HS-27A (cell line): ENCODE measurements at places on chromosomes 3 and 15.

DNA sequence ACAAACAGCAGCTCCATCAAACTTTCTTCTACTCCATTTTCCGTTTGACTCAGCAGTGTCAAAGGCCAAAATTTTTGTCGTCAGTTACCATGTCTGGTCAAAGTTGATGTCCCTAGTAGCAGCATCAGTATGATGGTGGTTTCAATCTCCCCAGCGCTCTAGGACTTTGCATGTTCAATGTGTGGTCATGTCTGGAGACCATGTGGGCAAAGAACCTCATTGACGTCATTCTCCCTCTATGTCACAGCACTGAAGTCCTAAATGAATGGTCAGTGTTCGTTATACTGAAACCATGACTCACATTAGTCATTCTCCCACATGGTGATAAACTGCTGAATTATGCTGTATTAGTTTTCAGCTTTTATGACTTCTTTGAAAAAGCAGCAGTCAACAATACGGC lies 23.2 kb downstream of the SHC4 start:
- DNase-seq, result peak; percentile 91

- no peak for DNase-seq
Observed at GRCh38 chr3:184563561-184563925, 2.0 kb downstream of the EPHB3 start.

DNA sequence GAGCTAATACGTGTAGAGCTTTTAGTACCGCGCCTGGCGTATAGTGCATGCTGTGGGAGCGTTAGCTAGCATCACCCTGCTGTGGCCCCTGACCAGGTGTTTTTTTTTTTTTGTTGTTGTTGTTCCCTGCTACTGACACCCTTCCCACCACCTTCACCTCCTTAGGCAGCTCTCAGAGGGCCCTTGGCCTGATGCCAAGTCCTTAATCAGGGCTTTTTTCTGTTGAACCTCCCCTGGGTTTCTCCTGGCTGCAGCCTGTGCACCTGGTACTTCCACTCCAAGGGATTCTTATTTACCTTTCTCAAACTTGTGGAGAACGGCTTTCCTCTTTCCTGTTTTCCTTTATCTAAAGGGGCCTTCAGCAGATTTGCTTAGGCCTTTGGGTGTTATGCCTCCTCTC lies 53.3 kb downstream of the SLC7A14 start:
- no peak for DNase-seq

- DNase-seq, result no peak
Observed at GRCh38 chr3:190746531-190746930, 116.0 kb downstream of the GMNC start.

DNA sequence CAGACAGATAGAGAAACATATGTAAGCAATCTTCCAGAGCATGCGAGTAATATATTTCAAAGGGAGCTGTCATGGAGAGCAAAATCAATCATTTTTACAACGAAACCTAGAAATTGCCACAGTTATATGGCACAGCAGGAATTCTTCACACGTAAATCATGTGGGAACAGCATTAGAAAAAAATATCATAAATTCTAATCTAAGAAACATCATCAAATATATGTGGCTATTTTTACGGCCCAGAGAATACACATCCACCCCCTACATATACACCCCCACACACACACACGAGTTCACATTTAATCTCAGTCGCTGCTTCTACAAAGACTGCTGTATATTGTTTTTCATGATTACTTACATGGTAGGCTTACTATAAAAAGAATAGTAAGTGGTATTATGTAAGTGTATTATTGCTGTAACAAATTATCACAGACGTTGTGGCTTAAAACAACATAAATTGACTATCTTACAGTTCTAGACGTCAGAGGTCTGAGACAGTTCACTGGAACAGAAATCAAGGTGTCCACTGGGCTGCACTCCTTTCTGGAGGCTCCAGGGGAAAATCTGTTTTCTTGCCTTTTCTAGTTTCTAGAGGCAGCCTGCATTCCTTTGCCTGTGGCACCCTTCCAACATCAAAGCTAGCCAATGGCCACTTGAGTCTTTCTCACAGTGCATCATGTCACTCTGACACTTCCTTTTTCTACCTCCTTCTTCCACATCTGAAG lies 363.3 kb downstream of the ULK4 start:
- DNase-seq, result no peak

DNA sequence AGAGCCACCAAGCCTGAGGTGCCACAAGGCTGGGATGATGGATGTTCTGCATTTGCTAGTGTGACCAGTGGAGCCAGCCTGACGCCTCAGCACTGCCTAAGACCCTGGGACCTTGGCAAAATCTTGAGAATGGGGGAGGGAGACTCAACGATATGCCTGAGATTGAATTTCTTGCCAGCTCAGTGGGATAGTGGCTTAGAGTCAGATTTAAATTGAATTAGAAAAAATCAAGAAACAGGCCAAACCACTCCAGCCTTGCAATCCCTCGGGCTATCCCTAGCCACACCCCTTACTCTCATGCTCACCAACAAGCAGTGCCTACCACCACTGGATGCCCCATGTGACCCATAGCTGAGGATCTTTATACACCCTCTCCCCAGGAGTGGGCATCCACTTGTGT lies 18.7 kb upstream of the PDE8A start:
- no peak for DNase-seq

DNA sequence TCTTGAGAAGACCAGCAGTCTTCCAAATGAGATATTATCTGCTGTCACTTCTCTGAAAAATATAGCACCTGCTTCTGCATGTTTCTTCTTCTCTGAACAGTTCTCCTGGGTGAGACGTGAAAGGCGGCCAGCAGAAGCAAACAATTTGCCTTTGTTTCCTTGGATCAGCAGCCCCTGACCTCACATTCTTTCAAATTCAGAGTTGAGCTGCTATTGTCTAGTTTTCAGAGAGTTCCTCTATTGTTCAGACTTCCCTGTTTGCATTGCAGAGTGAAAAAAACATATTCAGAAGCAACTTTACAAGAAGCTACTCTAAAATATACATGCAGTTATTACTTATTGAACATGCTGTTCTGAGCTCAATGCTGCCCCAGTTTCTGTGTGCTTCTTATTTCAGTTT lies 653.6 kb downstream of the NAALADL2 start:
- DNase-seq, result no peak

DNA sequence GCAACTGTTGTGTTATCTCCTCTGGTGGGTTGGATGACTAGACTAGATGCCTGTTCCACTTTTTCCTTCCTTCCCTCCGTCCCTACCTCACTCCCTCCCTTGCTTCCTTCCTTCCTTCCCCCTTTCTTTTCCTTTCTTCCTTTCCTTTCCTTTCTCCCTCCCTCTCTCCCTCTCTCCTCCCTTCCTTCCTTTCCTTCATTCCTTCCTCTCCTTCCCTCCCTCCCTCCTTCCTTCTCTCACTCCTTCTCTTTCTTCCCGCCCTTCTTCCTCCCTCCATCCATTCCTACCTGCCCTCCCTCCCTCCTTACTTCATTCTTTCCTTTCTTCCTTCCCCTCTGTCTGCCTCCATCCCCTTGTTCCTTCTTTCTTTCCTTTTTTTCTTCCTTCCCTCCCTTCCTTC lies 1045.3 kb downstream of the OTOL1 start:
- no peak for DNase-seq

DNA sequence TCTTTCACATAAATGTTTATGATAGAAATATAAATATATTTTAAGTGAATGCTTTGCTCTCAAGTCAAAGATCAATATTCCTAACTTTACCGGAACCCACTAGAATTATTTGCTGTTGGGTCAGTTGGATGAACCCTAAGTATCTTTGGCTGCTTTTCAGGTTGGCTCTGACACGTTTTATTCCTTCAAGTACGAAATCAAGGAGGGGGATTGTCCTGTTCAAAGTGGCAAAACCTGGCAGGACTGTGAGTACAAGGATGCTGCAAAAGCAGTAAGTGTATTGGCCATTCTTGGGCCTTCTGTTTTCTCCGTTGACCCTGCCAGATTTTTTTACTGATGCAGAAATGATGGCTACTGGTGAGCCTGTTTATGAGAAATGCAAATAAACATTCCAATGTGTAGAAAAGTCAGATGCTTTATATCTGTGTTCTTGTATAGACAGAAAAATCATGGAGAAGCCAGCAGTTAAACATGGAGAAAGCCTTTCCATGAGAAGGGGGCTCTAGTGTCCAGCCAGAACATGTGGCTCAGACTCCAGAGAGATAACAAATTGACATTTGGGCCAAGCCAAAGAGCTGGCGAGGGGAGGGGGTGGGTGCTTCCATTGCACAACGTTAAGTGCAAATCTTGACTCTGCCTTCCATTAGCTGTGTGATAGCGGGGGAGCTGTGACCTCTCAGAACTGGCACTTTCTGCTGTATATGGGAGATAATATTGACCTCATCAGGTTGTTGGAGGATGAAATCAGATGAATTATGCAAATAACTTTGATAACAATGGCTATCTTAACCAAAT lies 3.0 kb downstream of the KNG1 start:
- DNase-seq, result no peak

DNA sequence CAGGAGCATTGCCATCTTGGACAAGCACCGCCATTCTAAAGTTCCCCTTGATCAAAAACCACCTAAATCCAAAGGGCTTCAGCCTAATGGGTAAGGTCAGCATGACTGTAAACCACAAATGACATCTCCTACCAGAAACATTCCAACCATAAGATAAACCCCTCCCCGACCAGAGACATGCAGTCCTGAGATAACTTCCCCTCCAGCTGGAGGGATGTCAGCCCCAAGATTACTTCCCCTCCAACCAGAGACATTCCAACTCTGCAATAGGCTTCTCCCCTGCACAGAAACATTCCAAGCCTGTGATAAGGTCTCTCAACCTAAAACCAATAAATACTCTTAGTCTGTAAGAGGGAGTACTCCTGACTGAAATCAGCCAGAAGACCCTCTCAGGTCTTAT lies 62.7 kb upstream of the DNAJC19 start:
- DNase-seq, result no peak

GRCh38 chr3:14201940-14202684 lies 23.5 kb downstream of the LSM3 start:
- no peak for DNase-seq

- no peak for DNase-seq
Observed at GRCh38 chr15:69692342-69692741, 239.7 kb downstream of the RPLP1 start.

- DNase-seq, result no peak
Observed at GRCh38 chr15:80619680-80620079, 75.4 kb upstream of the ABHD17C start.

GRCh38 chr15:34241376-34242330 lies 16.8 kb downstream of the EMC4 start:
- DNase-seq, result no peak

- DNase-seq, result no peak
Observed at GRCh38 chr3:188391592-188391991, 237.6 kb downstream of the LPP start.

DNA sequence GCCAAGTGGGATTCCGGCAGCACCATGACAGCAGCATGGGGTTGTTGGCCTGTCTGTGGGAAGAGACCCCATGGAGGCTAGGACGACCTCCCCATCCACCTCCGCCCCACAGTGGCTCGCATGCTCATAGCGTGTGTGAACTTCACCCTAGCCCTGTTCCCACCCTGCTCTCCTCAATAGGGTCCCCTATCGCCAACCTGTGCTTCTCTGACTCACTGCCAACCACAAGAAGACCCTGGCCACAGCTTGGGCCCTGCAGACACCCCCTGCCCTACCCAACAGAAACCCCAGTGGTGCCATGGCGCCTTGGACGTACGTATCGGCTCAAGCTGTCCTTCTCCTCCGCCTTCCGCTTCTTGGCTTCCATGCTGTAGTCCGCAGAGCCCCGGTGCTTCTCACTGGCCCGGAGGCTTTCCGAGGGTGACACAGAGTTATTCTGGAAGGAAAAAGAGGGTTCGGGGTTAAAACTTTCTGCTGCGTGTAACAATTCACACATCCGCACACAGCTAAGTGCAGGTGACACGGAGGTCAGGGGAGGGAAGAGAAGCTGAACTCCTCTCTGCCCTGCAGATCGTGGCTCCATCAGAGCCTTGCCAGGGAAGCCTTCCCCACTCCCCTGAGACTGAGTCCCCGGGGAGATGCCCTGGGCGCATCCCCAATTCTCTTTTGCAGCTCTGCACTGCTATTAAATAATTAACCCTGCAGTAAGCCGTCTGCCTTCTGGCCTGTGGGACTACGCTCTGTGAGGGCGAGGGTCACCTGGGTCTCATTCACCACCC lies 37.3 kb downstream of the TLE3 start:
- DNase-seq, result no peak

- no peak for DNase-seq
Observed at GRCh38 chr15:91336687-91337086, 236.6 kb downstream of the SV2B start.

- DNase-seq, result no peak
Observed at GRCh38 chr15:63538876-63539275, 34.5 kb downstream of the USP3 start.

- DNase-seq, result no peak
Observed at GRCh38 chr15:100120111-100120510, 221.7 kb downstream of the ADAMTS17 start.

- DNase-seq, result no peak
Observed at GRCh38 chr3:171936191-171936841, 93.2 kb downstream of the TMEM212 start.

DNA sequence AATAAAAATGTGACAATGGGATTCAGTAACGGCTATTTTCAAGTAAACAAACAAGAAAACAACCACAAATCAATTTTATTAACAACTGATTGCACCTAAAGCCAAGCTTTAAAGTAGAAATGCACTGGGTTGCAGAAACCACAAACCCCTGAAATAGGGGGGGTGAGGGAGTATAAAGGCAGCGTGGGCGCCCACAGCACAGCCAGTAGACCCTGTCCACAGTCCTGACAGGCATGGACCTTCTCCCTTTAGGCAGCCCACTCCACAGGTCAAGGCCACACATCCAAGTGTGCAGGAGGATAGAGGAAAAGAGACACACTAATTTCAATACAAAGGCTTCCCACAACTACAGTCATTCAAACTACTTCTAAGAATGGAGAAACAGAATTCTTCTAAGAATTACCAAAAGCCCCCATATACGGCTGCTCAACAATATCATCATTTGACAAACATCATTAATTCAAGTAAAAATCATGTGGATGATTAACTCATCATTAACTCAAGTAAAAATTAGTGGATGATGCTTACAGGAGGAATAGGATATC lies 48.7 kb downstream of the CHSY1 start:
- DNase-seq, result no peak

GRCh38 chr3:188052169-188053035 lies 101.6 kb upstream of the LPP start:
- no peak for DNase-seq

DNA sequence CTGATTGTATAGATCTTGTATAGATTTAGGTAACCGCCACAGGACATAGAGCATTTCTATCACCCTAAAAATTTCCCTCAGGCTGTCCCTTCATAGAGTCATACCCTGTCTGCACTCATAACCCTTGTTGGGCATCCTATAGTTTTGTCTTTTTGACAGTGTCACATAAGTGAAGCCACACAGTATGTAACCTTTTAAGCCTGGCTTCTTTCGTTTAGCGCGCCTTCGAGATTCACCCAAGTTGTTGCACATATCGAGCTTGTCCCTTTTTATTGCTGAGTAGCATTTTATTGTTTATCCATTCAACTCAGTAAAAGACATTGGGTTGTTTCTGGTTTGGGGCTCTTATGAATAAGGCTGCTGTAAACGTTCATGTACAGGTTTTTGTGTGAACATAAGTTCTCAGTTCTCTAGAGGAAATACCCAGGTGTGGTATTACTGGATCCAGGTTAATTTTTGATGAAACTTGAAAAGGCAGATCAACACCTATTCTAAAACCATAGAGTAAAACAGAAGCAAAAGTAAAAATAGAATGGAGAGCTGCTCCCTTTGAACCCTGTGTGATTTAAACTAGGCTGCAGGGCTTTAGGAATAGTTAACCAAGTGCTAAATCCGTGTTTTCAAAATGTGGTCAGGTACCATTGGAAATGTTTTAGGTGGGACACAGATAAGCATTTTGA lies 49.5 kb downstream of the CD86 start:
- DNase-seq, result no peak

GRCh38 chr3:49700453-49701128 lies 11.2 kb downstream of the RNF123 start:
- DNase-seq, result no peak
